ENCODE measurements at places on chromosomes 5 and 9. TPM values are rescaled to one million over a fixed set of nuclear protein-coding genes. Genes with fewer than 3 reads are reported as not detected.

DNA sequence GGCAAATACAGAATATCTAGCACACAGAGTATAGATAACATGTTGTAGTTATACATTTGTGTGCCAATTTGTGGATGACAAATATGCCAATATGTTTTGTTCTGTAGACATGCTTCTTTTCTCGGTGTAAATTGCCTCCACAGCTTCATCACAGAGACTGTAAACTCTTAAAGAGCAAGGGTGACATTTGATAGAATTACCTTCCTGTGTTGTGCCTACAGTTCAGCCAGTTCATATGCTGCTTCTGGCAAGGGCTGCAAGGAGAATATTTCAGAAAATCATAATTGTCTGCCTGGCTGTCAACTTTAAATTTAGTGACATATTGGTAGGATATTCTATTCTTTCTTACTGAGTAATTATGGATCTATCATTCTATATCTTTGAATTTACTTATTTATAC, 155.1 kb downstream of the MAT2B start:
- DNase-seq: no peak

DNA sequence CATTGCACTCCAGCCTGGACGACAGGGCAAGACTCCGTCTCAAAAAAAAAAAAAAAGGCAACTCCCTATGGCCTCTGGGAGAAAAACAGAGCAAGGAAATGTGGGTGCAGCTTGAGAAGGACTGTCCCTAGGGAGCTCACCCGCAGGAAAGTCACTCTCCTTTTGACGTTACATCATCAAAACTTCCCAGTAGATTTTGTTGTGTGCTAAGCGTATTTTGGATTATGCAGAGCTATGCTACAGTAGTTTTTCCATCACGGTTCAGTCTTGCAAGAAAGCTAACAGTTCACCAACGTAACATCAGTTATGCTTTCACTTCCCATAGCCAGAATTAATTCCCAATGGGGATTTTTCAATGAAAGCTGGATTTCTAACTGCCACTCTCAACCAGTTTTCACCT, 138.8 kb downstream of the HSD17B3 start:
- no peak for DNase-seq

DNA sequence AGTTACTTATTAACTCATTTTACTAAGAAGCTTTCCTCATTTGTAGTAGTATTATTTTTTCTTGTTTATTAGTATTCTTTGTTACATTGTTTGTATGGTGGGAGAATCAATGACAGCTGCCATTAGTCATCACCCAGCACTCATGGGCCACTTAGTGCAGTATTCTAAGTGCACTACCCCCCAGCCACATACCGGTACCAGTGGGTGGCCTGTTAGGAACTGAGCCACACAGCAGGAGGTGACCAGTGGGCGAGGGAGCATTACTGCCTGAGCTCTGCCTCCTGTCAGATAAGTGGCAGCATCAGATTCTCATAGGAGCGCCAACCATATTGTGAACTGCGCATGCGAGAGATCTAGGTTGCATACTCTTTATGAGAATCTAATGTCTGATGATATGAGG, 24.2 kb upstream of the CAMLG start:
- no peak for DNase-seq

- no peak for DNase-seq
Observed at GRCh38 chr9:85483208-85483607, 258.5 kb downstream of the AGTPBP1 start.

- DNase-seq: no peak
Observed at GRCh38 chr9:35896570-35896969, 9.4 kb upstream of the HRCT1 start.

DNA sequence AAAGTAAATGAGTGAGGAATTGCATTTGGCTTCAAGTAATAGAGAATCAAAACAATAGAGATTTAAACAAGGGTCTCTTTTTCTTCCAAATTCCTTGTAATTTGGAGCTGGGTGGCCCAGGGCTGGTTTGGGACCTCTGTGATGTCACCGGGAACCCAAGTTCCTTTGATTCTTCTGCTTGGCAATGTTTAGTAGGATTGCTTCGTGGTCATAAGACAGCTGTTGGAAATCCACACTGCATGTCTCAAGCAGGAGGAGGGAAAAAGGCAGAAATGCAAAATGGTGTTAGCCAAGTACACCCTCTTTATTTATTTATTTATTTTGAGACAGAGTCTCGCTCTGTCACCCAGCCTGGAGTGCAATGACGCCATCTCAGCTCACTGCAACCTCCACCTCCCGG, 72.6 kb upstream of the IL12B start:
- no peak for DNase-seq

GRCh38 chr9:130731355-130731754, 37.8 kb downstream of the EXOSC2 start:
- no peak for DNase-seq

DNA sequence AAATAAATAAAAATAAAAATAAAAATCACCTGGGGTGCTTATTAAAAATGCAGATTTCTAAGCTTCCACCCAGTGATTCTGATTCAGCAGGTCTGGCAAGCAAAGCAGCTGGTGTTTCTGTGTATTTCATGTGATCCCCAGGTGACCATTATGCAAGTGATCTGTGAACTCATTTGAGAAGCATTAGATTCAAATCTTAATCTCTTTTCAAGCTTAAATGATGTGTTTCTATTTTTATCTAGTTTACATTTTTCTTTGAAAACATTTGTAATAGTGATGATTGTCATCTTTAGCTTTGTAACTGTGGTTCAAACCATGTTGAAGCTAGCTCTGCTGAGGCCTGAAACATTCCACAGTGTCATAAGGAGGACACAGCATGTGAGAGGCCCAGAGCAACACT, 804.8 kb upstream of the ZNF608 start:
- no peak for DNase-seq

GRCh38 chr5:119828541-119828940, 199.2 kb downstream of the FAM170A start:
- DNase-seq: no peak

- no peak for DNase-seq
Observed at GRCh38 chr5:171152382-171152781, 156.7 kb upstream of the TLX3 start.

The GLRA1 gene
- total RNA-seq: not detected

The CCL19 gene
- not detected for total RNA-seq

DNA sequence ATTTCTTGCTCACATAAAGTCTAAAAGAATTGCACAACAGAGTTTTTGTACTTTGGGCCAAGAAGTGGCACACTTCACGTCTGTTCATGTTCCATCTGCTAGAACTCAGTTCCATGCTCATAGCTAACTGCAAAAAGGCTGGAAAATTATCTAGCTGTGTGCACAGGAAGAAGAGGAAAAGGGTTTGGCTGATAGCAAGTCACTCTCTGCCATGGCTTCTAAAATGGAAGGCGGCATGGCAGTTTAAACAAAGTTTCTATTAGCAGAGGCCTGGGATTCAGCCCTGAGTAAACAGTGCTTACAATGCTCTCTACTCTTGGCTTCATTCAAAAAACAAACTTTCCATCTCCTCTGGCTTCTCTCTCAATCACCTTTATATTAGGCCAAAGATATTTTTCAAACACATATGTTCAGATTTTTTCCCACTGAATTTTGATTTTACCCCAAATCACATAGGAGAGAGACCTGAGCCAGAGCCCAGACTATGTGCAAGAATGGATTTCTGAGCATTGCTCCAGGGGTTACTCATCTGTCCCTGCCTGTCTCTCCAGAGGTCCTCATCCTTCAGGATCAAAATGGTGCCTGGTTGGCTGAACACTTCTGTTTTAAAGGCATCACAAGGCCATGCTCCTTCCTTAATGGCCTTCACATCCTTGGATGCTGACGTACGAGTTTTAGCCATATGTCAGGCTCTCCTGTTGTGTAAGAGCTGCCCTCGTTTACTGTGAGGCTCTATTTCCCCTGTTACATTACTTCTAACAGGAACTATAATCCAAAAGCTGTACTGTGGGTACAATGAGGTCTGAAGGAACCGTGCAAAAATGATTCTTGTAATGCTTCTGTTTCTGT, 226.6 kb downstream of the SAXO1 start:
- DNase-seq: no peak

DNA sequence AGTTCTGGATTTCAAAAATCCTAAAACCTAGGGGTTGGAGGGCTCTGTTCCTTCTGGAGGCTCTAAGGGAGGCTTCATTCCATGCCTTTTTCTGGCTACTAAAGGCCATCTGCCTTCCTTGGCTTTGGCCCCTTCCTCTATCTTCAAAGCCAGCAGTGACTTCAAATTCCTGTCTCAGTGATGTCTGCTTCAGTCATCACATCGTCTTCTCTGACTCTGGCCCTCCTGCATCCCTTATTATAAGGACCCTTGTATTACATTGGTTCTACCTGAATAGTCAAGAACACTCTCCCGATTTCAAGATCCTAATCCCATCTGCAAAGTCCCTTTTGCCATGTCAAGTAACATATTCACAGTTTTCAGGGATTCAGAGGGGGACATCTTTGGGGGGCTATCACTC, 60.3 kb downstream of the GNA14 start:
- no peak for DNase-seq

DNA sequence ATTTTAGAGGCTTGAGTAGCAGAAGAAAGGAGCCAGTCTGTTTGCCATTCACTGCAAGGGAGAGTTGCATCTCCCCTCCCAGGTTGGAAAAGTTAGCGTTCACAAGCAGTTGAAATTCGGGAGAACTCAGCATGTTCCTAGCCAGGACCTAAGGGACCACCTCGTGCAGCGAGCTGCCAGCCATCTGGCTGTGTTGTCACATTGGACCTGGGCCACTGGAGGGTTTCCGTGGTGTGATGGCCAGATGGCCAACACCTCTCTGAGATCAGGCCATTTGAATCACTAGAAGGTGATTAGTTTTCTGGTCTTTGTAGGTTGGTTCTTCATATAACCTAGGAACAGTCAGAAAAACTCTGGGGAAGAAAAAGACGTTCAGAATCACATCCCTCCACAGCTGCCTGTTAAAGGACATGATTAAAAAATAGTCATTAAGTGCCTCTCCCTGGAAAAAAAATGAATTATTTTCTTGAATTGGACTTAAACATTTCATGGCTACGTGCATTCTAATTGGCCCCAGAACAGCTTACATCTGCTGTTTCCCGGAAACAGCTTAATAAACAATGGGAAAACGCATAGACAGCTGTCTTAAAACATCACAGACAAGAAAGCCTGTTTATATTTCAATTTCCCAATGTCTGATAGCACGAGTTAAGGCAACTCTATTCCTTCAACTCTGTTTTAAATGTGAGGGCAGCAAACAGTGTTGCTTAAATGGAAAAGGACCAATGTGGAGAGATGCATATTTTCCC, 303.9 kb downstream of the TENT4A start:
- no peak for DNase-seq

DNA sequence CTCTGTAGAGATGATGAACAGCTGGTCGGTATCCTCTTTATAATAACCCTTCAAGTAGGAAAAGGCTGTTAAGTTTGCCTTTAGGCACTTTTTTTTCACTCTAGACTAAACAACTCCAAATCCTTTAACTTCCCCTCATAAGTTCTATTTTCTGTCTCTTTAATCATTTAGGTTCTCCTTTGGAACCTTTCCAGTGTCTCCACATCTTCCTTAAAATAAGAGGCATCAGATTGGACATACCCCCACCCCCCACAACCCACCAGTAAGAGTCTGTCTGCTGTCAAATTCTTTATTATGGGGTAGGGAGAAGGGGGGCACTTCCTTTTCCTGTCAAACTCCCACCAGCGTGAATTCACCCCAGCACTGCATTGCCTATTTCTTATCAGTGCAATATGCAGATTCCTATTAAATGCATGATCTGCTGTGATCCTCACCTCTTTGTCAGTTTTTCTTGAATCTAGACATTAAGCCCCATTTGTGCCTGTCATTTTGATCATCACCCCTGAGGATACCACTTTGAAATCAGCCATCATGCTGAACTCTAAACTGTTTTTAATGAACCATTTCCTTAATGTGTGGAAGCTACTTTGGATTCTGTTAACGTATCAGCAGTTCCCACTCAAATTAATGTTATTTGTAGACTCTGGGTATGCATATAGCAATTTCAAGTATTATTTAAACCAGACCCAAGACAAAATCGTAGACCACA, 212.2 kb downstream of the PDZD2 start:
- no peak for DNase-seq

The FOXD1 gene
- total RNA-seq: 1.0 TPM

- no peak for DNase-seq
Observed at GRCh38 chr9:132027752-132028663, 51.7 kb downstream of the MED27 start.

DNA sequence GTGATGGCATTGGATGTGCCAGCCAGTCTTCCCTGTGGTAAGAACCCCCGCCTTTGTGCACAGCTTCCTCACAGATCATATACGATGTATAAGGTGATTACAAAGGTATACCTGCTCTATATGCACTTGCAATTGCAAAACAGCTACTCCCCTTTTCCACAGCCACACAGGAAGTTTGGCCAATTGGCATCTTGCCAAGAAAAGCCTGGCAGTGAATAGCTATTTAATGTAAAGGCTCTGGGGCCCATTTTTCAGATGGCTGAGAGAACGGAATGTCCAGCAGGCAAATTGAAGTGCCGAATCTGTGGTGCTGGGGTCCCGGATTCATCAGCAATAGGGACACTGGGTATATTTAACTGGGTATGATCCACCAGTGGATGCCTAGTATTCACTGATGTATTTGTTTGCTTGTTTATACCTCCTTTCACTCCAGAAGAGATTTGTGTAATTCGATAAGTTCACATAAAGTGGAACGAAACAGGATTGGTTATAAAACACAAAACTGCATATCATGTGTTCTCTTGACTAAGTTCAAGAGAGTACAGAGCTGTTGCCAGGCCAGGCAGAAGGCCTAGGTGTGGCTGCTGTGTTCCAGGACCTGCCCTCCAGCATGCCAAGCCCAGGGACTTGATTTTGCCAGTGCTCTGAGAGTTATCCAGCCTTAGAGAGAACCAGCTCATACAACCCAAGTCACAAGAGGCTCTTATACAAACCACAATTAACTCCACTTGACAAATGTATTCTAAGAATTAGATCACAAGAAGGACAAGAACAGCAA, 27.7 kb upstream of the GABRP start:
- no peak for DNase-seq

The RGS14 gene
- 41.3 TPM for total RNA-seq

GRCh38 chr5:112784726-112785125, 47.0 kb downstream of the APC start:
- DNase-seq: no peak

The PSAT1 gene
- total RNA-seq: 206 TPM

The NEURL1B gene
- total RNA-seq: 0.63 TPM
